ENCODE measurements at places on chromosomes 3 and 15.

DNA sequence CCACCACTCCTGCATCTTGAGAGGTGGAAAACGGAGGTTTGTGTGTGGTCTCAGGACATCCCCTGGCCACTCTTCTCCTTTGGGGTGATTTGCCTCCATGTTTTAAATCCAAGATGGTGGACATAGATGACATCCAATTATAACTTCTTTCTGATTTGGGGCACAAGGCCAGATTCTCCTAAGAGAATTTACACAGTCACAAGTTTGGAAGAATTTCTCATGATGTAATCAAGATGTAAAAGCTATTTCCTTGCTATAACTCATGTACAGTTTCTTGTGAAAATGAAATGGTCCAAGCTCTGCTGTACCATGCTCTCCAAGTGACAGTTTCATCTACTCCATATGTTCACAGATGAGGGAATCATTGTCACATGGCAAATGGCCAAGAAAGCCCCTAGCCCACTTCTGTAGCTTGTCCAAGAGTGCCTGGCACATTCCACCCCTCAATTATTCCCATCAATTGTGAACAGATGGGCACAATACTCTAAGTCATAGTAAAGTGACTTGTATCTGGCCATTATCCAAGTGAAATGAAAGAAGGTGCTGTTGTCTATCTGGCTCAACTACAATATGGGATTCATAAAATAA is 134.6 kb upstream of the ROPN1 start:
- DNase-seq = no peak

GRCh38 chr3:57060089-57060821 is at the start of gene SPATA12:
Gene SPATA12 (plus strand): TSS chr3:57060664. CDS start chr3:57073695, 13,031 bp downstream.
- peak; percentile 86 for DNase-seq

DNA sequence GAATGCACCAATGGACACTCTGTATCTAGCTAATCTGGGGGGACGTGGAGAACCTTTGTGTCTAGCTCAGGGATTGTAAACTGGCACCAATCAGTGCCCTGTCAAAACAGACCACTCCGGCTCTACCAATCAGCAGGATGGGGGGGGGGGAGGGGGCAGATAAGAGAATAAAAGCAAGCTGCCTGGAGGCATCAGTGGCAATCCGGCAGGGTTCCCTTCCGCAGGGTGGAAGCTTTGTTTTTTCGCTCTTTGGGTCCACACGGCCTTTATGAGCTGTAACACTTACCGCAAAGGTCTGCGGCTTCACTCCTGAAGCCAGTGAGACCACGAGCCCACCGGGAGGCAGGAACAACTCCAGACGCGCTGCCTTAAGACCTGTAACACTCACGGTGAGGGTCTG is 827.1 kb downstream of the PLOD2 start:
- DNase-seq = no peak

DNA sequence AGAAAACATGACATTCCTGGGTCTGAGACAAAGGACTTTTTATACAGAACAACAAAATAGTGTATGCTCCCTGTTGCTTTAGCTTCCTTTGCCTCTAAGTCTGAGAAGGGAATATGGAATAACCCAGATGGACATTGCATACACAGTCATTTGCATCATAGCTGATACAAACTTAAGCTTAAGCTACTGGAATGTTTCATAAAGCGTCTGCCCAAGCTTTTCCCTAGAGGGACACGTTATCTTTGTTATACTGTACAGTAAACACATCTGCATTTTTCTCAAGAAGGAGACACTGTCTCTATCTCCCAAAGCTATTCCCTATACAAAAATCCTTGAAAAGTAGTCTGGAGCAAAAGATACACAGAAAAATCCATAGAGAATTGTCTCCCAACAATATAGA is 775.0 kb downstream of the DIPK2A start:
- no peak for DNase-seq

GRCh38 chr3:77539677-77540076 is 499.8 kb downstream of the ROBO2 start:
- no peak for DNase-seq

DNA sequence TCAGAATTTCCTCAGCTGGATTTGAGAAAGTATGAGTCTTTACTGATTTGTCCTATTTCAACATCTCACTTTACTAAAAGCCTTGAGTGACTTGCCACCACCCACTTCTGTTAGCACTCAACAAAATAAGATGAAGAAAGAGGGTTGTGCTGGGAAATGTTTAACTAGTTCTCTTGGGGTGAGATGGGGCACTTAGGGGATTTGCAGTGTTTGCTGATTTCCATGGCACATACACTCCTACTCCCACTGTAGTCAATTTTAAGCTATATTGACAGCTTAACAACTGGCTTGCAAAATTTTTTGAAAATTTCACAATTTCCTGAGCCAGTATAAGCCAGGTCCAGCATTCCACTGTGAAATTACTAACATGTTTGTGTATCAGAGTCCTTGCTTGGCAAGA is 463.1 kb upstream of the ARHGEF26 start:
- DNase-seq = no peak

DNA sequence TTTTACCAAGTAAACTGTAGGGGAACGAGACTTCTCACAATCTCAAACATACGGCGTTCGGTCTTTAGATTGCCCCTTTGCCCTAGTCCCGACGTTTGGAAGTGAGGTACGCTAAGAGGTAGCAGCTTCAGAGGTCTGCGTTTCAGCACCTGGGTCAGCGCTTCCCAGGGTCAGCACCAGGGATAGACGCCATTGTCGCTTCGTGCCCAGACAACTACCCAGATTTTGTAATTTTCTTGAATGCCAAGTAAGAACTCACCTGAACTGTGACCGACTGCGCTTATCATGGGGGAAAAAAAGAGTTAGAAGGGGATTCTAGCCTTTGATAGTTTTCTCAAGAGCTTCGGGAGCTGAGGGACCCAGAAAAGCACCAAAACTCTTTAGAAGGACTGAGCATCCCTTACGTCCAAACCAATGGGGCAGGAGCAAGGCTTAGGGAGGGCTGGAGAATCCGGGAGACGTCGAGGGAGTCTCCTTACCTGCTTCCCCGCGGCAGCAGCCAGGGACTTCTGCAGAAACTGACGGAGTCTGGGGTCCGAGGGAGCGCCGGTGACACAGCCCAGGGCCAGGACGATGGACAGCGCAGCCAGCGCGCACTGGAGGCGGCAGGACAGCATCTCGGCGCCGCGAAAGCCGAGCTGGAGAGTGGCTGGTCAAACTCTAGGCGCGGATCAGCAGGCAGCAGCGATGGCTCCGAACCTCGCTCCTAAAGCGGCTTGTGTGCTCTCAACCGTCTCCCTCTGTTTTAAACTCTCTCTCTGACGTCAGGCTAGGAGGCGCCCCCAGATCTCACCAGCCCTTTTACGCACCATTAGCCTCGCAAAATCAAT is at the start of gene SST:
TSS of gene SST (minus strand) at position 720 of the 830 bp plus-strand sequence. CDS start at position 617, 103 bp downstream.
- no peak for DNase-seq

DNA sequence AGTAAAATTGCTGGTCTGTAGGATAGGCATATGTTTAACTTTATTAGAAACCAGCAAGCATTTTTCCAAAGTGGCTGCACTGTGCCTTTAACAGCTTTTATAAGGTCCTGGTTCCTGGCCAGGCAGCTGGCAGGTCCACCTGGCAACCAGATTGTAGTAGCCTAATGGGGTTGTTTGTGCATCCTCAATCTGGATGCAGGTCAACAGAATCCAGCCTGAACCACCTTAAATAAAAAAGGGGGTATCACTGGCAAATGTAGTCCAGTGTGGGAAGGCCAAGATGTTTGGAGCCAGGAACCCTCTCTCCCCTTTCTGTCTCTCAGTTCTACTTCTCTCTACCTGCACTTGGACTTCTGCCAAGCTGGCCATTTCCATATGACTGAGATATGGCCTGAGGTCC is 200.3 kb downstream of the ZNF621 start:
- no peak for DNase-seq

DNA sequence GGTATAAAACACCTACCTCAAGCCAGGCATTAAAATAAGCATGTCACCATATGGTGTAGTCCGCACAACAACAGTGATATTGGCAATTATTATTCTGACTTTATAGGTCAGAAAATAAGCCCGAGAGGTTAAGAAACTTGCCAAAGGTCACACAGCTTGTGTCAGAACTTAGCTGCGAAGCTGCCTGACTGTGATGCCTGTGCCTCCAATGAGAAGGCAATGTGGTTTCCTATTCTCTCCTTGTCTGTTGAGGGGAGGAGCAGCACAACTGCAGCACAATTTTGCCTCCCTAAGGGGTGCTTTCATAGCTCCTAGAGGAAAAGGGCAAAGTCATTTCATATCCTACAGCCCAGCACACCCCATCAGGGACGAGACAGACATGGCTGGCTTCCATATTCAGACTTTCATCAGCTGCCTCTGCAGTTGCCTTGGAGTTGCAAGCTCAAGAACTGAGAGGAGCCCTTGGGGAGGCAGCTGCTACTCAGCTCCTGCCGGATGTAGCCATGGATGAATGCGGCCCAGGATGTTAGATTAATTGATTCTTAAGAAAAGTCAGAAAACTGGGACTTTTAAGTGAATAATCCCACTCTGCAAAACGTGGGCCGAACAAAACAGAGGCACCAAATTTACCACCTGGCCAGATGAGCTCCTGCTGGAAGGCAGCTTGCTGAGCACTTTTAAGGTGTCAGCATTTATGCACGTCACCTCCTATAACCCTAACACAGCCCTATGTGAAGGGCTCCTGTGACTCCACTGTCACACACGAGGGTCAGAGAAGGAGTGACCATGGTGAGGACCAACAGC is 38.5 kb downstream of the MYO5C start:
- DNase-seq = no peak

GRCh38 chr15:77107068-77107467 is 36.2 kb upstream of the TSPAN3 start:
- DNase-seq = no peak

DNA sequence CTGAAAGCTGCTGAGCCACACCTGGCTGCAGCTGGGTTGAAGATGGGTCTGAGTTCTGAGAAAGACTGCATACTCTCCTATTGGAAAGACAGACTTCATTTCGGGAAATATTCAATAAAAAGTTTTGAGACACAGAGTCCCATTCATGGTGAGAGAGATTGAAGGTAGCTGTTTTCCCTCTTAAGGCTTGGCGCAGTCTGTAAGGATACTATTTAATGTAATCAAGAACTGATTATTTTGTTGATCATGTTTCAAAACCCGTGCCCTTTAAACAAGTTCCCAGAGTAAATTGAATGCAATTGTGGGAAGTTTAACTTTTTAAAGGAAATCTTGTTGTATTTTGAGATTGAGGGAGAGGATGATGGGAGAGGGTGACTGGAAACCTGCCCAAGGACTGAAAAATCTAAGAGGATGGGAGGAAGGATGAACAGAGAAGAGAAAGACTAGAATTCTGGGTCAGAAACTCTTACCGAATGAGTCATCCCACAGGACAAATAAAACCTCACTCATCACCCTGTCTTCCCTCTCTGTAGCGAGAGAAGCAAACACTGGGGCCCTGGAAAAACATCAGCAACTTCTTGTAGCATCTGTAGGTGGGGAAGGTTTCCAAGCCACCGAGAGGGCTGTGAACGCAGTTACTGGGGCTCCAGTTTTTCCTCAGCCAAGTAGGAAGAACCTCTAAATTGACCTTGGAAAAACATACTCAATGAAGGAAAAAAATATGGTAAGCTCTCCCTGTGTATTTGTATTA is 193.2 kb upstream of the TPRG1 start:
- no peak for DNase-seq

GRCh38 chr3:49133226-49133951 is 539 bp upstream of the LAMB2 start:
- DNase-seq = peak; percentile 33

DNA sequence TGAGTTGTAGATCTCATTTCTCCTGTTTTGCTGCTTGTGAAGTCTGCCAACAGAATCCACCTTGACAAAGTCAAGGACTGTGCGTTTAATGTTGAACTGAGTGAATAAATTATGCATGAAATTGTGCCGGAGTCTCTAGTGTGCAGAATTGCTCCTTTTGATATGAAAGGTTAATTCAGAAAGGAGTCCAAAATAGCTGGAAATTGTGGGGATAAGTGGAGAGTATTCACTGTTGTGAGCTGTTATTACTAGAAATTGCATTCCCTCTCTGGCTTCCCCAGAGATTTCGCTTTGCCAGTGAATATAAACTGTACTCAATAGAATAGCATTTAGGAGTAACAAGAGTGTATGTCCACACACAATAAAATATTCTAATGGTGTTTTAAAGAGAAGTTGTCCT is 43.1 kb downstream of the SAMMSON start:
- no peak for DNase-seq

All from SW 1271 (cell line).